ENCODE measurements at places on chromosomes 4 and X. TPM values are rescaled to one million over a fixed set of nuclear protein-coding genes. Genes with fewer than 3 reads are reported as not detected.

Gene MAGEB6
- not detected for total RNA-seq

Gene FRG2
- total RNA-seq = not detected

Gene MGAT4D
- total RNA-seq = not detected

Gene SRPX2
- 61.9 TPM for total RNA-seq

Gene TGIF2LX
- total RNA-seq = not detected

Gene USP53
- 15.8 TPM for total RNA-seq

Gene MAGEA10
- total RNA-seq = not detected

Gene C4orf54
- total RNA-seq = 0.53 TPM

Gene PFKFB1
- not detected for total RNA-seq

Gene MAGED4B
- 75.3 TPM for total RNA-seq

Gene IQCM
- total RNA-seq = not detected

Gene SCARB2
- total RNA-seq = 216 TPM

Gene SSX4
- total RNA-seq = not detected

Gene SLC6A14
- total RNA-seq = not detected

Gene TBC1D9
- total RNA-seq = 72.3 TPM

Gene FAT1
- total RNA-seq = 154 TPM

Gene UGT2B15
- total RNA-seq = not detected

Gene HMX1
- total RNA-seq = not detected

Gene DCLK2
- total RNA-seq = 10.0 TPM

Gene ITIH6
- under 0.01 TPM for total RNA-seq

Gene EFHC2
- 0.10 TPM for total RNA-seq

Gene GPR34
- total RNA-seq = not detected

Gene SSX1
- total RNA-seq = not detected

Gene NDNF
- not detected for total RNA-seq
